ENCODE measurements at places on chromosomes 12 and 14.

- no peak for DNase-seq
Measured at GRCh38 chr14:33714527-33715226, 236.2 kb downstream of the EGLN3 start.

GRCh38 chr12:70736351-70737133, 99.3 kb upstream of the PTPRB start:
- no peak for DNase-seq

- DNase-seq: no peak
Measured at GRCh38 chr14:100073576-100074430, 8.6 kb downstream of the EVL start.

GRCh38 chr12:120713861-120714482, 3.7 kb downstream of the UNC119B start:
- DNase-seq: peak; percentile 40

GRCh38 chr12:4700621-4701026, 19.6 kb upstream of the GALNT8 start:
- no peak for DNase-seq

DNA sequence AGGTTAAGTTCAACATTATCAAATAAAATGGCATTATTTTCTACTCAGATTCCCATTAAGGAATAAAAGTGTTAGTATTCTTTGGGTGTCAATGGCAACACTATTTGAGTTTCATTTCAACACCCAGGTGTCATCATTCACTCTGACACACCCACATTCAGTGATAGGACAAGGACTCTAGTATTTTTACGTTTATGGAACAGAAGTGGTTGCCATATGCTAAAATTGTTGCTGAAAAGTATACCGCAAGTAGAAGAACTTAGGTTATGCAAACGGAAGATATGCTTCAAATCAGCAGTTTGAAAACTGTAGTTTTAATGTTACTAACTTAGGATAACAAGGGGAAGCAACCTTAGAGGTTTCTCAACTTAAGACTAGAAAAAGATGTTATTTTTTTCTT, 20.0 kb upstream of the SGPP1 start:
- no peak for DNase-seq

Data from stimulated activated CD8-positive, alpha-beta memory T cell treated with anti-CD3 and anti-CD28 coated beads, Interleukin-7, amount 100 ng/mL, for 24 hours (primary cell).